Right lobe of liver (tissue), 6 donors: ENCODE measurements at places on chromosomes 7 and 10.

DNA sequence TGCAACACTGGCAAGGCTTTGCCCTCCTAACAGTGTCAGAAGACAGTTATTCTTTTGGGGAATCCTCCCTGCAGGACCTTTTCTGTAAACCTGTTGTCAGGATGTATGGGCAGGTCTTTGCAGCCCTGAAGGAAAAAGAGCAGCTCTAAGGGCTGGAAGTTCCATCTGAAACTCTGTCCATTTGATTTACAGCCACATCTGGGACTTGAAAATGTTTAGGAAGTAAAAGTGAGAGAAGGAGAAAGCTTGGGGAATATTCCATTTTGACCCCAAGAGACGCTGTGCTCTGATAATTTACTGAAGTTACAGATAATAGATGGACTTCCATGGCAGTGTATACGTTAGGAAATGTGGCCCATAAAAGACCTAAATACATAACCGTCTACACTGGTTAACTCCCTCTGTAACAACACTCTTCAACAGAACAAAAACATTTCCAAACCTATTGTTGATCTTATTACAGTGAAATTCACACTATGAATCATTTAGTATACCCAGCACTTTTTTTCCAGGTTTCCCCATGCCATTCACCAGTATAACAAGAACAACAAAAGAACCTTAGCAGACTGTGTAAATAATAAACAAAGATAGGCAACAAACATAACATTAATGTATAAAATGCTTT lies 89.1 kb downstream of the KIAA1549 start:
- no peaks in the 10 kb centered on the region for H3K36me3 ChIP-seq
- no peaks in the 10 kb centered on the region for H3K27me3 ChIP-seq
- no peak overlapping the region for H3K27ac ChIP-seq

- H3K4me3 ChIP-seq = no peak overlapping the region
- H3K27ac ChIP-seq = no peak overlapping the region
- H3K27me3 ChIP-seq = no peaks in the 10 kb centered on the region
- H3K4me1 ChIP-seq = no peaks in the 10 kb centered on the region
These were observed 135.9 kb downstream of the ZNF92 start for GRCh38 chr7:65509368-65510186.

DNA sequence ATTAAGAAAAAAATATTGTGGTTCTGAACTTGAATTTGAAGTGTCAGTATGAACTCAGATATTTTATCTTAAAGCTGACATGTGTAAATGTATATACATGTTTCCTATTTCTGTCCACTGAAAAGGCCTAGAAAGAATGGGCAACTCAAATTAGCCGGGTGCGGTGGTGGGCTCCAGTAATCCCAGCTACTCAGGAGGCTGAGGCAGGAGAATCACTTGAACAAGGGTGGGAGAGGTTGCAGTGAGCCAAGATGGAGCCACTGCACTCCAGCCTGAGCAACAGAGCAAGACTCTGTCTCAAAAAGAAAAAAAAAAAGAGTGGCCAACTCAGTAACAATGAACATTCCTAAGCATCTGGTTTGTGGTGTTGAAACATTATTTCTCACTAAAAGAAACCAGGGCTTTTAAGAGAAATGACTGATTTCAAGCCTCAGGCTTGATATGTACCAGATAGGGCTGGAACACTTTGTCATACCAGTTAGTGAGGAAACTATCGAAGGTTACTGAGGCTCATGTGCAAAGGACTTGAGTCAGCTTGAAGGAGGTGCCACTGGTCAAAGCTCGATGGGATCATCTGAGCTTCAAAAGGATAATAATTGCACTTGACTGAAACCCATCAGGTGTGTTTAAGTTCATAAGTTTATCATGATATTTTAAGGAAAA lies 40.5 kb downstream of the AOAH start:
- H3K27me3 ChIP-seq = no peaks in the 10 kb centered on the region
- H3K4me3 ChIP-seq = no peak overlapping the region
- DNase-seq = no peak
- no peak overlapping the region for H3K27ac ChIP-seq
- no peaks in the 10 kb centered on the region for H3K36me3 ChIP-seq

GRCh38 chr7:148115308-148115707 lies 475.3 kb upstream of the C7orf33 start:
- H3K27me3 ChIP-seq = no peaks in the 10 kb centered on the region
- no peak overlapping the region for H3K27ac ChIP-seq
- no peak for DNase-seq
- H3K36me3 ChIP-seq = no peaks in the 10 kb centered on the region
